ENCODE measurements at places on chromosomes 16 and 17. TPM values are rescaled to one million over a fixed set of nuclear protein-coding genes. Genes with fewer than 3 reads are reported as not detected.

- H3K4me1 ChIP-seq, result peaks cover 10% of the 10 kb centered on the region
- DNase-seq, result peak; percentile 26
- no peaks in the 10 kb centered on the region for H3K27me3 ChIP-seq
- no peak overlapping the region for H3K4me3 ChIP-seq
- no peaks in the 10 kb centered on the region for H3K36me3 ChIP-seq
These were observed 5.8 kb downstream of the WIPF2 start for GRCh38 chr17:40224718-40225550.

Gene C16orf74
- 0.37 TPM for total RNA-seq

- H3K27ac ChIP-seq, result no peak overlapping the region
- DNase-seq, result no peak
- H3K27me3 ChIP-seq, result no peaks in the 10 kb centered on the region
- H3K4me1 ChIP-seq, result no peaks in the 10 kb centered on the region
- no peaks in the 10 kb centered on the region for H3K36me3 ChIP-seq
These were observed 3.7 kb upstream of the ZNF19 start for GRCh38 chr16:71492786-71493185.

DNA sequence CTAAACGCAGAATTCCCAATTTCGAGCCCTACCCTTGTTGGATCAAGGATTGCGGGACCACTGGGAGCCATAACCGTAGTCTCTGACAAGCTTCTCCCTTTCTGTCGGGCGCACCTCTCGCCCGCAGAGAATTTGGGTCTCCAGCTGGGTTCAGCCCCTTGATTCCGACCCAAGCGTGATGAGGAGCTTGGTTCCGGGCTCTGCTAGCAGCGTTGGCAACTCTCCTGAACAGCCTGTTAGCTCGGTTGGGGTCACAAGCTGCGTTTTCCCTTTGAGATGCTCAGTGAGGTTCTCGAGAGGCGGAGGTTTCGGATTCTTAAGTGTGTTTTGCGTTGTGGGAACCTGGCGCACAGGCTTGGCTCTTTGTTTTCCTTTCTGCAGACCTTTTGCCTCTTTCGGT, 655 bp downstream of the ATXN1L start:
- H3K27me3 ChIP-seq, result no peaks in the 10 kb centered on the region
- no peaks in the 10 kb centered on the region for H3K36me3 ChIP-seq
- H3K4me1 ChIP-seq, result peaks cover 4% of the 10 kb centered on the region
- peak overlapping the region; percentile 76 for H3K27ac ChIP-seq

Gene KRT40
- total RNA-seq, result not detected

DNA sequence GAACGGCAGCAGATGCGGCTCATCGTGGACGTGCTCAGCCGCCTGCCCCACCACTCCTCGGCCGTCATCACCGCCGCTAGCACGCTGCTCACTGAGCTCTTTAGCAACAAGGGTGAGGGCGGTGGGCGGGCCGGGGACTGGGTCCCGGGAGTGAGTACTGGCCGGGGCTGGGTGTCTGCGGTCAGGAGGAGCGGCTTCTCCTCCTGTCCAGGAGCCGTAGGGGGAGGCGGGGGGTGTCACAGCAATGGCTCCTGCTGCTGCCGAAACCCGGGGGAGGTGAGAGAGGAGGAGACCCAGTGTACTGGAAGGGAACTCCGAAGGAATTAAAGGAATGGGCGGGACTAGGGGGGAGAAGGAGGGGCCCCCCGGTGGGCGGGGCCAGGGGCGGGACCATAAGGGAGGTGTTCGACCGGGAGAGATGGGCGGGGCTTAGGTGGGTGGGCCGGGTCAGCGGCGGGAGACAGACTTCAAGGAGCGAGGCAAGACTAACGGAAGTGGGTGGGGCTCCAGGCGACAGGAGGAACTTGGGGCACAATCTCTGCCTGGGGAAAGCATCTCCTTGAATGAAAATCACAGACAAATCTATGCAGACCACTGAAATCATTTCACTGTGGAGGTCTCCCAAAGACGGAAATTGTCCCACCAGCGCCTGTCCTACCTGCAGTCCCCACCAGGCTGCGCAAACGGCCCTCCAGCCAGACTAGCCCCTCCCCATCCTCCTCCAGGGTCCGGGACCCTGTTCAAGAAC, 2.4 kb downstream of the NAGS start:
- H3K4me3 ChIP-seq, result peak overlapping the region; percentile 62
- H3K27me3 ChIP-seq, result peaks cover 18% of the 10 kb centered on the region
- DNase-seq, result peak; percentile 100

Gene RNF227
- total RNA-seq, result 3.0 TPM

Gene PYY
- 258 TPM for total RNA-seq

Gene MMP15
- 79.2 TPM for total RNA-seq

- no peak overlapping the region for H3K4me3 ChIP-seq
- no peak overlapping the region for H3K27ac ChIP-seq
- no peaks in the 10 kb centered on the region for H3K4me1 ChIP-seq
- H3K27me3 ChIP-seq, result no peaks in the 10 kb centered on the region
These were observed 75.7 kb downstream of the FBXL20 start for GRCh38 chr17:39325528-39326240.

DNA sequence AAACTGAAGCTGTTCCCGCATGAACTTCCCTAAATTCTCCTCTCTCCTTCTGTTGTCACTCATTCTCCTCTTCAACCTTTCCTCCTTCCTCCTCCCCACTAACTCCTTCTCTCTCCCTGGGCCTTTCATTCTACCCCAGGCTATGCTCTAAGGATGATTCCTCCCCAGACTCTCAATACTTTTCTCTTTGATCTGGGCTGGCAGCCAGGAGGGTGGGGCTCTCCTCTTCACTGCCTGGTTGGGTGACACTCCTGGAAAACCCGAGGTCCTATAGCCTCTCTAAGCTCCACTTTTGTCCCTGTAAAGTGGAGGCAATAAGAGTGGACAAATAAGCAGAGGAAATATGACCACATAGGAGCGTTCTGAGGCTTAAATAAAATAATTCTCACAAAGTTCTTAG, 46.2 kb downstream of the HSD17B2 start:
- no peaks in the 10 kb centered on the region for H3K36me3 ChIP-seq
- DNase-seq, result no peak
- no peaks in the 10 kb centered on the region for H3K27me3 ChIP-seq
- no peak overlapping the region for H3K4me3 ChIP-seq

DNA sequence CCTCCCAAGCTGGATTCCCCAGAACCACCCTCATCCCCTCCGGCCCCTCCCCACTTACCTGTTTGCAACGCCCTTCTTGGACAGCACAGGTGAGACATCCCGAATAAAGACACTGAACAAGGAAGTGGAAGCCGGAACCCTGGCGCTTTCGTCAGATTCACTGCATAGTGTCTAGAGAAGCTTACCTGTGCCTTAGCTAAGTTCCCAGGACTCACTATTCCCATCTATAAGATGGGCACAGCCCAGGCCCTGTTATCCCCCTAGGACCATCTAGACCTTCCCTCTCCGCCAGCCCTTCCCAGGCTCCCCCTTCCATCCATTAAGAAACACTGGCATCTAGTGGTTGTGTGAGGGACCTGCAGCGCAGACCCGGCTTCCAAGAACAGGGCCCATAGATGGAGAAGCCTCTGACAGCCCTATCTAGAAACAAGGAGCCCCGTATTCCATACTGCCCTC, 26.9 kb upstream of the RPL38 start:
- H3K4me3 ChIP-seq, result no peak overlapping the region
- H3K4me1 ChIP-seq, result no peaks in the 10 kb centered on the region
- H3K36me3 ChIP-seq, result no peaks in the 10 kb centered on the region
- peaks cover 4% of the 10 kb centered on the region for H3K27me3 ChIP-seq
- peak; percentile 64 for DNase-seq

GRCh38 chr16:15874745-15875314, 13.6 kb downstream of the CEP20 start:
- no peak overlapping the region for H3K4me3 ChIP-seq
- no peak overlapping the region for H3K27ac ChIP-seq
- no peaks in the 10 kb centered on the region for H3K36me3 ChIP-seq
- peak; percentile 62 for DNase-seq

GRCh38 chr17:2406903-2407790, 6.3 kb upstream of the MNT start:
- H3K27ac ChIP-seq, result peak overlapping the region; percentile 98
- peak; percentile 93 for DNase-seq
- H3K27me3 ChIP-seq, result no peaks in the 10 kb centered on the region

DNA sequence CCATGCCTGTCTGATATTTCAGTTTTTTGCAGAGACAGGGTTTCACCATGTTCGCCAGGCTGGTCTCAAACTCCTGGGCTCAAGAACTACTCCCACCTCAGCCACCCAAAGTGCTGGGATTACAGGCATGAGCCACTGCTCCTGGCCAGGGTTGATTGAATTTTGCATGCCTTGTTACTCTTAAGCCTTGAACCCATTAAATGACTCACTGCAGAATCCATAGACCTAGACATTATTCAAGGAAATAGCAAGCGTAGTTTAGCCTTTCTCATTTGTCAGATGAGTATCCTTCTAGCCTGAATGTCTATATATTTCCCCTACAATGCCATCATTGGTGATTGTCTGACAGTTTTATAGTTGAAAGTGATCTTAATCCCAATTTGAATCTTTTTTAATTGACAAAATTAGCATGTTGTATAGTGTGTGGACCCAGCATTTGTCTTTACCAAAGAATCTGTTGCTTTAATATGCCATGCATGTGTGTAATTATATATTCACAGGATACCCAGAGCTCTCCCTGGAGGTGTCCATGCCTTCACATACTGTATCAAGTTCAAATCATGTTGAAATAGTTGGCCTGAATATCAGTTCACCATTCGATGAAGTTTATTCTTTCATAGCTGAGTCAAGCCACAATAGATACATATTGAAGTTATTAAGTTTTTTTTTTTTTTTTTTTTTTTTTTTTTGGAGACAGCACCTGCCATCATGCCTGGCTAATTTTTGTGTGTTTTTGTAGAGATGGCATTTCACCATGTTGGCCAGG, 321.0 kb downstream of the CPPED1 start:
- no peaks in the 10 kb centered on the region for H3K36me3 ChIP-seq
- H3K27ac ChIP-seq, result no peak overlapping the region
- H3K27me3 ChIP-seq, result no peaks in the 10 kb centered on the region
- DNase-seq, result no peak
- H3K4me1 ChIP-seq, result no peaks in the 10 kb centered on the region

DNA sequence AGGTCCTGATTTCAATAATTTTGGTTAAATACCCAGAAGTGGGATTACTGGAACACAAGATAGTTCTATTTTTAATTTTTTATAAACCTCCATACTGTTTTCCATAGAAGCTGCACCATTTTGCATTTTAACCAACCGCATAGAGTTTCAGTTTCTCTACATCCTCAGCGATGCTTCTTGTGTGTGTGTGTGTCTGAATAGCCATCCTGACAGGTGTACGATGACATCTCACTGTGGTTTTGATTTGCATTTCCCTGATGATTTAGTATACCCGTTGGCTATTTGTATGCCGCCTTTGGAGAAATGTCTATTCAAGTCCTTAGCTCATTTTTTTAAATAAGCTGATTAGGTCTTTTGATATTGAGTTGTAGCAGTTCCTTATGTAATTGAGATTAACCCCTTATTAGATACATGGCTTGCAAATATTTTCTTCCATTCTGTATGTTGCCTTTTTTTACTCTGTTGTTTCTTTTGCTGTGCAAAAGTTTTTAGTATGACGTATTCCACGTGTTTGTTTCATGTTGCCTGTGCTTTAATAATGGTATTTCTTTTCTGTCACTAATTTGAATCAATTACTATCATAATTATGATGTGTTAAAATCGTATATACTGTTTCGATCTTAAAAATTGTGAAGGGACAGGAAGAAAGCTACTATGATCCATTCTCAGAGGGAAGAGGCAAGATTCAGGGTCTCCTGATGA, 227.2 kb upstream of the MON1B start:
- H3K36me3 ChIP-seq, result no peaks in the 10 kb centered on the region
- no peak for DNase-seq
- no peaks in the 10 kb centered on the region for H3K4me1 ChIP-seq
- H3K4me3 ChIP-seq, result no peak overlapping the region

- H3K27me3 ChIP-seq, result no peaks in the 10 kb centered on the region
- no peak overlapping the region for H3K4me3 ChIP-seq
- no peaks in the 10 kb centered on the region for H3K4me1 ChIP-seq
These were observed 30.5 kb downstream of the TMEM98 start for GRCh38 chr17:32958418-32958817.

GRCh38 chr16:70520612-70521297, 2.6 kb downstream of the COG4 start:
- peaks cover 9% of the 10 kb centered on the region for H3K4me1 ChIP-seq
- no peaks in the 10 kb centered on the region for H3K36me3 ChIP-seq
- no peak overlapping the region for H3K4me3 ChIP-seq
- H3K27ac ChIP-seq, result no peak overlapping the region
- no peak for DNase-seq
- no peaks in the 10 kb centered on the region for H3K27me3 ChIP-seq

DNA sequence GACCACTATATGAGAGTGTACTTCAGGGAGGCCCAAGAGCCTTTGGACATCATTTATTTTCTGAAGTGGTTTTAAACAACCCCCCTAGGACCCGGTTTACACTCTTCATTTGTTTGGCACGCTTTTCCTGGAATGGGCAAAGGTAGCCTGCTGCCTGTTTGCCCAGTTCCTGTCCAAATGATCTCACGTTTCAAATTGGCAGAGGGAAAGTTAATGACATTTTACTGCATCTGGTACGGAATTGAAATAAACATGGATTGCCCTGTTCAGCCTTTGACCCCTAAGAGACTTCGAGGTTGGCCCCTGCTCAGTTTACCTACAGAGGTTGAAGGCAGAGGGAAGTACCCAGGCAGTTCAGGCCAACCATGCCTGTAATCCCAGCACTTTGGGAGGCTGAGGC, 5.8 kb upstream of the RPRML start:
- peaks cover 2% of the 10 kb centered on the region for H3K27me3 ChIP-seq
- H3K27ac ChIP-seq, result peak overlapping the region; percentile 74
- no peak overlapping the region for H3K4me3 ChIP-seq
- no peaks in the 10 kb centered on the region for H3K4me1 ChIP-seq
- no peaks in the 10 kb centered on the region for H3K36me3 ChIP-seq

GRCh38 chr16:88510091-88510994, 57.3 kb downstream of the ZFPM1 start:
- no peaks in the 10 kb centered on the region for H3K27me3 ChIP-seq
- peaks cover 8% of the 10 kb centered on the region for H3K4me1 ChIP-seq
- H3K27ac ChIP-seq, result no peak overlapping the region
- H3K4me3 ChIP-seq, result no peak overlapping the region

GRCh38 chr16:88927010-88927409, 50.0 kb downstream of the CBFA2T3 start:
- no peaks in the 10 kb centered on the region for H3K27me3 ChIP-seq
- peaks cover 10% of the 10 kb centered on the region for H3K4me1 ChIP-seq
- peak; percentile 48 for DNase-seq
- H3K4me3 ChIP-seq, result no peak overlapping the region
- H3K36me3 ChIP-seq, result no peaks in the 10 kb centered on the region

Gene NPIPA3
- total RNA-seq, result 0.49 TPM

DNA sequence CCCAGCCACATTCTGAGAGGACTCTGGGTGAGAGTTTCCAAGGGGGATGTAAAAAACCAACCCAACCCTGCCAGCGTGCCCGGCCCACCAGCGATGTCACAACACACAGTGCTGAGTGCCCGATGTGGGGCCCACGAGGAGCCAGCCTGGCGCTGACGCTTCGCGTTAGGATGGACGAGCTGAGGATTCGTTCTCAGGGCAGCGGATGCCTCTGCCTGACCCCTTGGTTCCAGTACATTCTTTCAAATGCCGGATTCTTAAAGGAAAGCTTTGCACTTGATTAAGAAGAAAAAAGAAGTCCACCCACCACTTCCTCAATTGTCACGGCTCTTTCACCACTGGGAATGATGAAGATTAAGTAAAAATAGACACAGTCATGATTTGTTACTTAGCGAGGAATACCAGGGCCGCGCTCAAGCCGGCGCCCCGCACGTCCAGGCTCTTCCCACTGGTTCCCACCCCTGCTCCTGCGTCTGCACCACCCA, 79.4 kb downstream of the IRF8 start:
- H3K4me3 ChIP-seq, result no peak overlapping the region
- H3K27ac ChIP-seq, result no peak overlapping the region
- no peaks in the 10 kb centered on the region for H3K27me3 ChIP-seq
- no peak for DNase-seq
- H3K4me1 ChIP-seq, result peaks cover 9% of the 10 kb centered on the region

Gene PRSS22
- total RNA-seq, result 6.1 TPM
